Panc1 (cell line): ENCODE measurements at places on chromosomes 2 and 18.

DNA sequence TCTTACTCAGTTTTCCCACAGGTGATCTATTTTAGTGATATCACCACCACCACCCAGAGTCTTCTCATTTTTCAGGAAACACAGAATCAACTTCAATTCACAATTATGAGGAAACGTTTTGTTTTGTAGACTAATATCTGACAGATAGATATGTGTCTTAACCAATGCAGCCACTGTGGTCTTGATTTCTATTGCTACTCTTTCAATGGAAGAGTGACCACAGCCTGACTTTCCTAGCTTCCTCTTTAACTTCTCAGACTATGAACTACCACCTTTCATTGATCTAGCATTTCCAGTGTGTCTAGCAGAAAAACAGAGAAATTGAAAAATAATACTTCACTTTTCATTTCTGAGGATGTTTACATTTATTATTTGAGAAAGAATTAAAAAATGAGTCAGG lies 20.5 kb downstream of the ADAM17 start:
- DNase-seq = no peak

GRCh38 chr2:66771359-66771976 lies 336.5 kb downstream of the MEIS1 start:
- no peak for DNase-seq

GRCh38 chr2:235045336-235045972 lies 93.6 kb downstream of the SH3BP4 start:
- no peak for DNase-seq

GRCh38 chr2:204696124-204696523 lies 150.8 kb downstream of the PARD3B start:
- no peak for DNase-seq

DNA sequence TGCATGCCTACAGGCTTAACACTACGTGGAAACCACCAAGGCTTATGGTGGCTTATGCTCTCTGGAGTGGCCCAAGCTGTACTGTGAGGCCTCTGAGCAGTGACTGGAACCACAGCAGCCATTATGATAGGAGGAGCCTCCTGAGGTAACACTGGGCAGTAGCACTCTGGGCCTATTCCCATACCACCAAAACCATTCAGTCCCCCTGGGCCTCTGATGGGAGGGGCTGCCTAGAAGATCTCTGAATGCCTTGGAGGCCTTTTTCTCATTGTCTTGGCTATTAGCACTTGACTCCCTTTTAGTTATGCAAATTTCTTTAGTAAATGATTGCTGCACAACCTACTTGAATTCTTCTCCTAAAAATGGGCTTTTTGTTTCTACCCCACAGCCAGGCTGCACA lies 985.0 kb downstream of the DPP10 start:
- DNase-seq = no peak
